A673 (cell line): ENCODE measurements at places on chromosomes 12 and 14. TPM values are rescaled to one million over a fixed set of nuclear protein-coding genes. Genes with fewer than 3 reads are reported as not detected.

- DNase-seq = no peak
Measured at GRCh38 chr14:103448097-103448496, 62.9 kb downstream of the MARK3 start.

DNA sequence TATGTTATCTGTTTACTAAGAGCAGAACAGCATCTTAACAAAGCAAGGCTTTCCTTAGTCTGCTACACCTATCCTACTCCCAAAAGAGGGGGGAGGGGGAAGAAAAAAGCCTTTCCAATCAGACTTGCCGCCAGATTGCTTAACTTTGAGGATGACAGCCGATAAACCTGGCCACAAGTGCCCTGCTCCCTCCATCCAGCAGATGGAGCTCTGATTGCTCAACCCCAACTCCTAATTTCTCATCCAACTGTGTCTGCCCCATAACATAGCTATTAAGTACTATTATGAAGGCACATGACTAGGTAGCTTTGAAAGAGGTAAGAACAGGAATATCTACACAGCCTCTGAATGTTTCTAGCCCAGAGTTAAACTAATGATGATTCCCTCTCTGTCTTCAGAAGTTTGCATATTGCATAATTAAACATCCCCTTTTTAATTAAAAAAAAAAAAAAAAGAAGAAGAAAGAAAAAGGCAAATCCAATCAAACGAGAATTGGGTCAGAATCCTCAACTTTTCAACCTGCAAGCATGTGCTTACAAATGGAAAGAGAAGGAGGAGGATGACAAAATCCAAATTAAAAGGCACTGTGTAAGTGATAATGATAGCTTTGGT is 247.4 kb downstream of the GALC start:
- peak; percentile 54 for DNase-seq

DNA sequence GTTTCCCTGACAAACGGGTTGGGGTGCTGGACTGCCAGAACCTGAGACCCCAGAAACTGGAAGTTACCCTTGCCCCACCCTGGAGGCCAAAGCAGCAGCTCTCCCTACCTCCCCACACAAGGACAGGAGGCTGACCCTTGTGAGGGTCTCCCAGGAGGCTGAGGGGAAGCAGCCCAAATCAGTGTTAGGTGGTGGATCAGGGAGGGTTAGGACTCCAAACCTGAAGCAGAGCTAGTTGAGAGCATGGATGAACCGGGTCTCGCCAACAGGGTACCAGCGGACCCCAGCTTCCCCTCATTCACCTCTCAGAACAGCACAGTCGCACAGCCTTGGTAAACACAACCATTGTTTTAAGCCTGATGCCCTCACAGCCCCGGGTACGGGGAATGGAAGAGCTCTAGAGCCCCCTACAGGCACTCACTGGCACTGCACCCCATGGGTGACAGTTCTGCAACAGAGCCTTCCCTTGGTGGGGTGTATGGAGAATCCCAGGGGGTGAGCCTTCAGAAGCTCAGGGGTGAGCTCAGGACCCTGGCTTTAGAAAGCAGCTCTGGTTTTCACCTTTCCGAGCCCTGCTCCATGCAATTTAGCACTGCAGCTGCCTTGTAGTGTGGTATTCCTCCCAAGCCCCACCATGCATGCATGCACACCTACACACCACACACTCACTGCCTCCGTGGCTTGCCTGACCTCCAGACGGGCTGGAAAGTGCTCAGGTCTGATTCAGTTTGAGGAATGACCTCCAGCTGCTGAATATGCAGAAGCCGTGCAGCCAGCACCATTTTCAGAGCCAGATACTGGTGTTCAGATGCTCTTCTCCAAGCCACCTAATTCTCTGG is 11.2 kb downstream of the ESRRB start:
- peak; percentile 86 for DNase-seq

The BLTP3B gene
- total RNA-seq = 31.6 and 31.8 TPM in 2 replicates

The DDN gene
- total RNA-seq = 2.7 and 2.9 TPM in 2 replicates

The BBS10 gene
- total RNA-seq = 6.3 and 6.5 TPM in 2 replicates

The RNASE7 gene
- total RNA-seq = not detected in 2 replicates

The PLEKHG7 gene
- not detected in 2 replicates for total RNA-seq

The ORMDL2 gene
- total RNA-seq = 32.3 and 35.4 TPM in 2 replicates

The RBMS2 gene
- 29.7 and 37.5 TPM in 2 replicates for total RNA-seq

The AKAP3 gene
- 1.0 and 1.7 TPM in 2 replicates for total RNA-seq
